Fibroblast of mammary gland (primary cell): ENCODE measurements at places on chromosomes 6 and 20.

GRCh38 chr20:56835829-56836550, 206.9 kb downstream of the TFAP2C start:
- DNase-seq = no peak

- no peak for DNase-seq
Measured at GRCh38 chr6:1868561-1869261, 259.0 kb downstream of the FOXC1 start.

DNA sequence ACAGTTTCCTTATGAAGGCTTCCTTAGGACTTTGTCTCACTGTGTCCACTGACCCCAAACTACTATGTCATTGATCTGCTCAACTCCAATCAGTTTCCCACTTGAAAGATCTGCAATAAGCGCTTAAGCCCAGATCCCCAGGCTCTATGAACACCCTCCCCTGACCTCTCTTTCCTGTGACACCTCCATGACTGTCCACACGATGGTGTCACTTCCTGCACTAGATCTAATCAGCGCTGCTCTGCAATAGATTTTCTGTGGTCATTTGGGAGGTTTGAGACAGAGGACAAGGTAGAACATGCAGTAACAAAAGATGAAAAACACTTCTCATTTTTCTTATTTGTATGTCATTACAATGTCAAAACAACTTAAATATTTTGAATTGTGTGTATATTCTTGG, 304.6 kb upstream of the AGPAT4 start:
- DNase-seq = no peak

GRCh38 chr6:88441346-88441745, 275.2 kb upstream of the CNR1 start:
- peak; percentile 7 for DNase-seq
